ENCODE measurements at places on chromosomes 13 and 19.

DNA sequence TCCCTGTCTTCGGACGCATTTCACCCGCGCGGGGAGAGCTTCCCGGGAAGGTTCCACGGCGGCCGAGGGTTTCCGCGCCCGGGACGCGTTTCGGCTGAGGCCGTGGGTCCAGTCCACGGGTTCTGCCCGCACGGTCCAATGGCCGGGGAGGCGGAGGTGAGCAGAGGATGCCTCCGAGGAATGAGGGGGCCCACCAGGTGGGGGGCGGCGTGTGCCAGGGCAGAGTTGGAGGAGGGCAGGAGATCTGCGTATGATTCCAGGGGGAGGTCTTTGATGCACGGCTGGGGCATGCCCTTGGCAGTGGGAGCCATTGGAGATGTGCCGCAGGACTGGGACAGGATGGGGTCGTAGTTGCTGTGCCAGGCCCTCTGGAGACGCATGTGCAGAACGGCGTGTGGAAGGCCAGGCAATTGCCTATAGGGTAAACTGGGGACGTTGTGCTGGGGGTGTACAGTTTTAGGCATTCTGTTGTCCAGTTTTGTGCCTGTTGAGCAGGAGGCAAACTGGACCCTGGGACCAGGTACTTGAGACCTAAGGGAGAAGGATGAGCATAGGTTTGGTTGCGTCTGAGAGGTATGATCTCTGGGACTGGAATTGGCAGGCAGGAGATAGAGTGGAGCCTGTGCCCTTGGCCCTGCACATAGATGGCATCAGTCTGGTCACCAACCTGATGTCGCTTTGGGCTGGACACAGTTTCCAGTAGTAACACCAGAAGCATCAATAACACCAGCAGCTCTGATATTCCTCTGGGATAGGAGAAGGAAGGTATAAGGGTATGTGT, 751 bp downstream of the ZNF584 start:
- no peak for DNase-seq

DNA sequence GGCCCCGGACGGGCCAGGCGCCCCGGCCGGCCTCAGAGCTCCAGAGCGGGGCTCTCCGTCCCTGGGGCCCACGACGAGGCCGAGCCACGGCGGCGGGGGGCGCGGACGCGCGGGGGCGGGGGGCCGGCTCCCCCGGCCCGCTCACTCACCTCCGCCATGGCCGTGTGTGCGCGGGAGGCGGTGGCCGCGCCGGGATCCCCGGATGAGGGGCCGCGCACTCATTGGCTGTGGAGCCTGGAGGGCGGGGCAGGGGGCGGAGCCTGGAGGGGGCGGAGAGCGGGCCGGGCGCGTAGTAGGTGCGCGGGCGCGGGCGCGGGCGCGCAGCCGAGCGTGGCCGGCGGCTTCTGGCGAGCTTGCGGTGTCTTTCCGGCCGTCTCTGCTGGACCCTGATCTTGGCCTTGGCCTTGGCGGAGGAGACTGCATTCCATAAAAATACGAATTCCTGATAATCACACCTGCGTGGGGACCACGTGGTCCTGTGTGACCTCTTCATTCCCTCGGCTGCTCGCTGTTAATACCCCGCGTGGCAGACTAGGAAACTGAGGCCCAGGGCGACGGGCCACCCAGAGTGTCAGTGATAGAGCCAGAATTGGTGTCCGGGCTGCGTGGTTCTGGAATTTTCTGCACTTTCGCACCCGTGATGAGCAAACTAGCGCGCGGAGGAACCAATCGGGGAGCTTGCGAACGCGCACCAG, at the start of gene MIER2:
TSS of gene MIER2 (minus strand) at position 172 of the 695 bp plus-strand sequence. CDS start at position 158, 14 bp downstream.
- DNase-seq = peak; percentile 86

- DNase-seq = no peak
Measured at GRCh38 chr13:34216256-34216655, 398.3 kb downstream of the RFC3 start.

GRCh38 chr19:18418029-18418482, 1.1 kb upstream of the SSBP4 start:
- DNase-seq = no peak

GRCh38 chr19:45764945-45765701, 3.9 kb downstream of the SIX5 start:
- no peak for DNase-seq

DNA sequence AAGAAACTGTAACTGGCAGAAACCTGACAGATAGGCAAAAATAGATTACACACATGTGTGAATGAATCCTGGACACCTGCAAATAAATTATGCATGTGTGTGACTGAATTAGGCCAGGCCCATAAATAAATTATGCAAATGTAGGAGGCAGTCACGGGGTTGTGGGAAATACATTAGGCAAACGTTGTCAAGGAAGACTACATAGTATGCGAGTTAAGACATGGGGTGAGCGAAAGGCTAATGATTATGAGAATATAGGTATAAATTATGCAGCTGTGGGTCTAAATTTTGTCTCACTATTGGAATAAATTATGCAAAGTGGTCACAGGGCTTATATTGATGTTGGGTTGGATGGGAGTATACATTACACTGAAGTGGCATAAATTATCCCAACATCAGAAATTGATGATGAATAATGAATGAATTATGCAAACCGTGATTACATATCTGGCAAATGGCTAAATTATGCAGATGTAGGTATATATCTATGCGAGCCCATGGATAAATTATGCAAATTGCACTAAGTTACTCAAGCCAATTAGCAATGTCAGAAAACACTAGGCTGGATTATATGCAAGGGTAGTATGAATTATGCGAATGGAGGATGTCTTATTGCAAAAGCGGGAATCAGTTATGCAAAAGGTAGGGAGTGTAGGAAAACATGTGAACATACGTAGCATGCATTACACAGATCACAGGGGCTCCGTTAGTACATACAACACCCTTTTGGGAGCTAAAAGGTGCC, 6.8 kb downstream of the SLC8A2 start:
- DNase-seq = no peak

DNA sequence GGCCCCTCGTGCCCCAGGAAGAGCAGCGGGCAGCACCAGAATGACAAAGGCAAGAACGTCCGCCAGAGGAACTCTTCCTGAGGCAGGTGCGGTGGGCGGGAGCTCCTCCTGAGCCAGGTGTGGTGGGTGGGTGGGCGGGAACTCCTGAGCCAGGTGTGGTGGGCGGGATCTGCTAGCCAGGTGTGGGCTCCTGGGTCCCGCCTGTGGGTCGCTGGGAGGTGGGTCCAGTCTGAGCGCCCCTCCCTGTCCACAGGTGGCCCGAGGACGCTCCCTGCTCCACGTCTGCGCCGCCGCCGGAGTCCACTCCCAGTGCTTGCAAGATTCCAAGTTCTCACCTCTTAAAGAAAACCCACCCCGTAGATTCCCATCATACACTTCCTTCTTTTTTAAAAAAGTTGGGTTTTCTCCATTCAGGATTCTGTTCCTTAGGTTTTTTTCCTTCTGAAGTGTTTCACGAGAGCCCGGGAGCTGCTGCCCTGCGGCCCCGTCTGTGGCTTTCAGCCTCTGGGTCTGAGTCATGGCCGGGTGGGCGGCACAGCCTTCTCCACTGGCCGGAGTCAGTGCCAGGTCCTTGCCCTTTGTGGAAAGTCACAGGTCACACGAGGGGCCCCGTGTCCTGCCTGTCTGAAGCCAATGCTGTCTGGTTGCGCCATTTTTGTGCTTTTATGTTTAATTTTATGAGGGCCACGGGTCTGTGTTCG, 7.0 kb upstream of the HCN2 start:
- DNase-seq = no peak

DNA sequence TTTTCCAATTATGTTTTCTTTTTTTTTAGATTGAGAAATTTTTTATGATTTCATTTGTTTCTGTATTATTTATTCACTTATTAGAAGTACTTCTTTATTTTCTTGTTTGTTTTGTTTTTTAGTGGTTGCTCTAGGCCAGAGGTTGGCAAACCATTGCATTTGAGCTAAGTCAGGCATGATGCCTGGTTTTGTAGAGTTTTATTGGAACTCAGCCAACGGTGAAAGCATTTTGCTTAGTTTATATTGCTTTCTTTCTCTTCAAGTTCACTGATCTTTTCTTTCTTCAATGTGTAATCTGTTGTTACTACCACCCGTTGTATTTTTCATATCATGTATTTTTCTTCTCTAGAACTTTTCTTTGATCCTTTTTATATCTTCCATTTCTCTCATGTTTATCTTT, 19.7 kb downstream of the ZNF567 start:
- no peak for DNase-seq

DNA sequence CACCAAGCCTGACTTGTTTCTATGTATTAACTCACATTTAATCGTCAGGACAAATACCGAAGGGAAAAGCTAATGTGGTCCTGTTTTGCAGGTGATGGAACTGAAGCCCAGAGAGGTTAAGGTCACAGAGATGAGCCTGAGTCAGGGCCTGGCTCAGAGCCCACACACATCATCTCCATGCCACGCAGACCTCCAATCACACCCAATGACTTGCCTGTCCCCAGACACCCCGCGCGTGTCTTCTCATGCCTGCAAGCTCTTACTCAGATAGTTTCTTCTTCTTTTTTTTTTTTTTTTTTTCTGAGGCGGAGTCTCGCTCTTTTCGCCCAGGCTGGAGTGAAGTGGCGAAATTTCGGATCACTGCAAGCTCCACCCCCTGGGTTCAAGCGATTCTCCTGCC, 16.4 kb downstream of the SIX5 start:
- DNase-seq = no peak

DNA sequence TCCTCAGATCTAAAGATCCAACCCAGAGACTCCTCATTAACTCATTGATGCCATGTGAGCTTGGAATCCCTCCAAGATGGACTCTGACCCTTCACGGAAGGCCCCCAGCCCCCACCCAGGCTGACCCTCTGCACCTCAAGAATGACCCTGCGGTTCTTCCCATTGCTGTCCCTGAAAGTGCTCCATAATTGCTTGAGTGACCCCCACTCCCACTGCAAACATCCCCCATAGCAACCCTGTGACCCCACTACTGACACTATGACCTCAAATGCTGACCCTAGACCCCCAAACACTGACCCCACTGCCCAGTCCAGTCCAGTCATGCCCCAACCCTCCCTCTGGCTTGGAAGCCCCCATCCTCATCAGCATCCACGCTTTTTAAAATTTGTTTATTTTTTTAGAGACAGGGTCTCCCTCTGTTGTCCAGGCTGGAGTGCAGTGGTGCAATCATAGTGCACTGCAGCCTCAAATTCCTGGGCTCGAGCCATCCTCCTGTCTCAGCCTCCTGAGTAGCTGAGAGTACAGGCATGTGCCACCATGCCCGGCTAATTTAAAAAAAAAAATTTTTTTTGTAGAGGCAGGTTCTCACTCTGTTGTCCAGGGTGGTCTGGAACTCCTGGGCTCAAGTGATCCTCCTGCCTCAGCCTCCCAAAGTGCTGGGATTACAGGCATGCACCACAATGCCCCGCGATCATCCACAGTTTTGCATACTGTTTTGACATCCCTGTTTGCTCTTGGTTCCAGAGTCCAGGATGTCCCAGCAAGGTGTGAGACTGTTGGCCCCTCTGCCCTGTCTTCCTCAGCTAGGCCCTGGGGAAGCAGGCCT, 855 bp downstream of the LYL1 start:
- DNase-seq = no peak

Measured in activated CD4-positive, alpha-beta T cell treated with anti-CD3 and anti-CD28 coated beads, Interleukin-2, amount 50 U/mL, for 24 hours (primary cell).